Foreskin keratinocyte (primary cell): ENCODE measurements at places on chromosomes 2 and 18. TPM values are rescaled to one million over a fixed set of nuclear protein-coding genes. Genes with fewer than 3 reads are reported as not detected.

CNTNAP5 gene
- not detected in 2 replicates for total RNA-seq

SIGLEC15 gene
- 0.18 and 0.20 TPM in 2 replicates for total RNA-seq

RANBP2 gene
- total RNA-seq = 52.7 and 59.2 TPM in 2 replicates

- peak; percentile 48 for DNase-seq
These were observed 51.7 kb upstream of the ACVR2A start for GRCh38 chr2:147792966-147793617.

- no peak for DNase-seq
These were observed 24.0 kb downstream of the ZNF385B start for GRCh38 chr2:179837408-179837807.

DNA sequence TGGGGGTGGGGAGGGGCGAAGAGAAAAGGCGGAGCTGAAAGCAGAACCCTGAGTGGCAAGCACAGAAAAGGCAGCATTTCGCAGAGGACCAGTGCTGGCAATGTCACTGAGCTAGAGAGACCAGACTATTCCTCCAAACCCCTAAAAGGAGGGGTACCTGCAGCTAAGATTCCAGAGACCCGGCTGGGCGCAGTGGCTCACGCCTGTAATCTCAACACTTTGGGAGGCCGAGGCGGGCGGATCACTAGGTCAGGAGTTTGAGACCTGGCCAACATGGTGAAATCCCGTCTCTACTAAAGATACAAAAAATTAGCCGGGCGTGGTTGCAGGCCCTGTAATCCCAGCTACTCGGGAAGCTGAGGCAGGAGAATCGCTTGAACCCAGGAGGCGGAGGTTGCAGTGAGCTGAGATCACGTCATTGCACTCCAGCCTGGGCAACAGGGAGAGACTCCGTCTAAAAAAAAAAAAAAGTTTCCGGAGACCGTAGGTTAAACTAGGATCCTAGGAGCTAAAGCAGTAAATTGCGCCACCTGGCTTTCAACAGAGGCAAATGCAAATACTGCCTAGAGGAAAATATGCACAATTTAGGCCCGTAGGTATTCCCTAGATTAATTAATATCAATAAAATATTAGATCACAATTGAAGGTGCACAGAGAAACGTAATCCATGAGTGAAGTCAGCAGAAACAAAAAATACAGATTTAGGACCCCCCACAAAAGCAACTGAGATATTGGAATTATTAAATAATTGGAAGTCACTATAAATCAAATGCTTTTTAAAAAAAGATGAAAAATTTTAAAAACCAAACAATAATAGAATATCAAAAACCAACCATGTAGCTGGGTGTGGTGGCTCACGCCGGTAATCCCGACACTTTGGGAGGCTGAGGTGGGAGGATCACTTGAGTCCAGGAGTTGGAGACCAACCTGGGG lies 4.9 kb downstream of the UCN start:
- peak; percentile 54 for DNase-seq

- DNase-seq = no peak
These were observed 287.0 kb downstream of the EPHA4 start for GRCh38 chr2:221285148-221285547.
